ENCODE measurements at places on chromosomes 13 and 19. TPM values are rescaled to one million over a fixed set of nuclear protein-coding genes. Genes with fewer than 3 reads are reported as not detected.

Gene PCSK4
- total RNA-seq: 7.4 TPM

- peaks cover 49% of the 10 kb centered on the region for H3K4me1 ChIP-seq
- no peaks in the 10 kb centered on the region for H3K36me3 ChIP-seq
- H3K4me3 ChIP-seq: peak overlapping the region; percentile 49
- no peak for DNase-seq
- peak overlapping the region; percentile 84 for H3K27ac ChIP-seq
- H3K27me3 ChIP-seq: no peaks in the 10 kb centered on the region
Observed at GRCh38 chr19:16889883-16890460, 1.2 kb downstream of the F2RL3 start.

DNA sequence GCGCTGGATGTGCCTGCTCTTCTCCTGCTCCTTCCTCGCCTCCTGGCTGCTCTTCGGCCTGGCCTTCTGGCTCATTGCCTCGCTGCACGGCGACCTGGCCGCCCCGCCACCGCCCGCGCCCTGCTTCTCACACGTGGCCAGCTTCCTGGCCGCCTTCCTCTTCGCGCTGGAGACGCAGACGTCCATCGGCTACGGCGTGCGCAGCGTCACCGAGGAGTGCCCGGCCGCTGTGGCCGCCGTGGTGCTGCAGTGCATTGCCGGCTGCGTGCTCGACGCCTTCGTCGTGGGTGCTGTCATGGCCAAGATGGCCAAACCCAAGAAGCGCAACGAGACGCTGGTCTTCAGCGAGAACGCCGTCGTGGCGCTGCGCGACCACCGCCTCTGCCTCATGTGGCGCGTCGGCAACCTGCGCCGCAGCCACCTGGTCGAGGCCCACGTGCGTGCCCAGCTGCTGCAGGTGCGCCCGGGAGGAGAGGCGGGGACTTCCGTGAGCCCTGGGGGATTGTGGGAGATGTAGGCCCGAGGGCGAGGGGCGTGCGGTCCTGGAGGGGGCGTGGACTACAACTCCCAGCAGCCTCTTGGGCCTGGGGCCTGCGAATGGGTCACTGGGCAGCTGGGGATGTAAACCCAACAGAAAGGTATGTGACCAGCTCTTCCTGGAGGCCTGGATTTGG is 6.7 kb downstream of the KCNJ14 start:
- H3K27ac ChIP-seq: no peak overlapping the region
- no peak overlapping the region for H3K4me3 ChIP-seq
- H3K27me3 ChIP-seq: no peaks in the 10 kb centered on the region
- no peaks in the 10 kb centered on the region for H3K4me1 ChIP-seq
- peaks cover 4% of the 10 kb centered on the region for H3K36me3 ChIP-seq
- DNase-seq: no peak

DNA sequence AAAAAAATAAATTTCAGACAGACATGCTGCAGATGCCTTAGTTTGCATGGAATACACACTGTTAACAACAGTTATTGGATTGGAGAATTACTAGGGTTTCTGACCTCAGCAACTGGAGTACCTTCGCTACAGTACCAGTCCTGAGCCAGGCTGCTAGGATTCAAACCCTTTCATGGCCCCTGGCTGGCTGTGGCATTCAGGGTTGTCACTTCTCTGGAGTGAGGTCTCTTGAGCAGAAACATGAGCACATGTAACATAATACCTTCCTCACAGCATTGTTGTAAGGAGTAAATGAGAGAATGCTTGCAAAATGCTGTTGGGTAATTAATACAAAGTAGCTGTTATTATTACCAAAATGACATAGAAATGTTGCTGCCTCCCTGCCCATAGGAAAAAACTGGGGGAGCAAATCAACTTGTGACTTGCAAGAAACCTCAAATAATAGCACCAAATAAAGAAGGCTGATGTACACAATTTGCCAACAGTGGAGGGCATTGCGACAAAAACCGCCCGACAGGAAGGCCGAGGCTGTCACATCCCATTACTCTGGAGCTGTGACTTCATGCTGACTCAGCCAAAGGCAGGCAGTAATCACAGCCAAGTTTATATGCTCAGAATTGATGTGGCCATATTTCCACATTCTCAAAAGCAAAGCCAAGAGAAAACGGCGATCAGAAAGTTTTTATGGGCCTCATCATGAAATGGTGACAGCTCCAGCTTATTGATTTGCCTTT is 100.4 kb downstream of the RFC3 start:
- no peaks in the 10 kb centered on the region for H3K27me3 ChIP-seq
- no peaks in the 10 kb centered on the region for H3K36me3 ChIP-seq
- no peak overlapping the region for H3K4me3 ChIP-seq
- H3K4me1 ChIP-seq: no peaks in the 10 kb centered on the region

DNA sequence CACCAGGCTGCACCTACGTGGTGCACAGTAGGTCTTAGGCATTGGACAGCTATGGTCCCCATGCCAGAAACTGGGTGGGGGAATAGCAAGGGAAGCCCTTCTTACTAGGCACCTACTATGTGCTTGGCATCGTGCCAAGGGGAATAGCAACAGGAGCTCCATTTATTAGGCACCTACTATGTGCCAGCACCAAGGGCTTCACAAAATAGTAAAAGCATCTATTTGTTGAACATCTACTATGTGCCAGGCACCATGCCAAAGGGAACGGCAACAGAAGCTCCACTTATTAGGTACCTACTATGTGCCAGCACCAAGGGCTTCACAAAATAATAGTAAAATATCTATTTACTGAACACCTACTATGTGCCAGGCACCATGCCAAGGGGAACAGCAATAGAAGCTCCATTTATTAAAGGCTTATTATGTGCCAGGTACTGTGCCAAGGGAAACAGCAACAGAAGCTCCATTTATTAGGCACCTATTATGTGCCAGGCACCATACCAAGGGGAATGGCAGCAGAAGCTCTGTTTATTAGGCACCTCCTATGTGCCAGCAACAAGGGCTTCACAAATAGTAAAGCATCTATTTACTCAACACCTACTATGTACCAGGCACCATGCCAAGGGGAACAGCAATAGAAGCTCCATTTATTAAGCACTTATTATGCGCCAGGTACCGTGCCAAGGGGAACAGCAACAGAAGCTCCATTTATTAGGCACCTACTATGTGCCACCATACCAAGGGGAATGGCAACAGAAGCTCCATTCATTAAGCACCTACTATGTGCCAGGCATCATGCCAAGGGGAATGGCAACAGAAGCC is 108.5 kb downstream of the PTPRS start:
- no peaks in the 10 kb centered on the region for H3K27me3 ChIP-seq
- H3K4me1 ChIP-seq: no peaks in the 10 kb centered on the region
- H3K27ac ChIP-seq: no peak overlapping the region
- DNase-seq: no peak
- no peak overlapping the region for H3K4me3 ChIP-seq

GRCh38 chr19:7742575-7742974 is 4.8 kb downstream of the CD209 start:
- H3K36me3 ChIP-seq: no peaks in the 10 kb centered on the region
- no peak overlapping the region for H3K4me3 ChIP-seq
- no peak overlapping the region for H3K27ac ChIP-seq
- H3K4me1 ChIP-seq: no peaks in the 10 kb centered on the region
- DNase-seq: no peak
- peaks cover 4% of the 10 kb centered on the region for H3K27me3 ChIP-seq

- peak; percentile 60 for DNase-seq
- peaks cover 74% of the 10 kb centered on the region for H3K4me1 ChIP-seq
- peak within 1 kb of the TSS; percentile 64 for H3K4me3 ChIP-seq
Observed at GRCh38 chr19:8363803-8364771, at the start of gene ANGPTL4. TSS of gene ANGPTL4 (plus strand) at chr19:8364155. CDS start at chr19:8364322, 167 bp downstream.

DNA sequence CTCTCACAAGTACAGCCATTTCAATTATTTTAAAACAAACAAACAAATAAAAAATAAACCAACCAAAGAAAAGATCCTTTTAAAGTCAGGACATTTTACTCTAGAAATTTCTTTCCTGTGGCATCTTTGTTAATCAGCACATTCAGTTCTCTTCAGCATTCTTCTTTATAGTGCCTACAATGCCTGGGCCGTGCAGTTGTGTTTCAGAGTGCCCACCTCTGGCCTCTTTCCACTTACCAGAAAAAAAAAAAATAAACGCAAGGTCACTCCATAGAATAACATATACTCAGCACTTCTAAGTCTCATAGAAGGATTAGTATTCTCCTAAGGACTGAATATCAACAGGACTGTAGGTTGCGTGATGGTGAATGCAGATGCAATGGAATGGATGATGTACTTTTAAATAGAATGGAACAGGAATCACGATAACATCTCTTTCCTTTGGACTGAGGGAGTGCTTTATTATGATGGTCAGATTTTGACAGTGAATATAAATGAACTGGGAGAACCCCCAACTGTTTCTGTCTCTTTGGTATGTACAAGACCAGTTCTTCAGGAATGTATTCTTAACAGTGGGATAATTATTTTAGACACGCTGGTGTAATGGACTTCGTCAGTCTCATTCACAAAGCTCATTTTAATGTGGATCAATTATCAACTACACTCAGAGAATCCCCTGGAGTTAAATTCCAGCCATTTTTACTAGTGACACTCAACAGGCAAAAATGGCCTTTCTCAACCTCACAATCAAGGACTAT is 125.0 kb upstream of the NBEA start:
- H3K27ac ChIP-seq: no peak overlapping the region
- no peaks in the 10 kb centered on the region for H3K27me3 ChIP-seq
- no peak for DNase-seq
- H3K36me3 ChIP-seq: no peaks in the 10 kb centered on the region
- no peak overlapping the region for H3K4me3 ChIP-seq
- no peaks in the 10 kb centered on the region for H3K4me1 ChIP-seq

- no peak for DNase-seq
- peaks cover 36% of the 10 kb centered on the region for H3K36me3 ChIP-seq
- H3K27me3 ChIP-seq: no peaks in the 10 kb centered on the region
- H3K4me3 ChIP-seq: peak overlapping the region; percentile 81
- peaks cover 47% of the 10 kb centered on the region for H3K4me1 ChIP-seq
Observed at GRCh38 chr19:3970313-3970807, 539 bp downstream of the DAPK3 start.

- no peaks in the 10 kb centered on the region for H3K27me3 ChIP-seq
- H3K36me3 ChIP-seq: no peaks in the 10 kb centered on the region
- H3K4me1 ChIP-seq: peaks cover 5% of the 10 kb centered on the region
- no peak for DNase-seq
- no peak overlapping the region for H3K27ac ChIP-seq
Observed at GRCh38 chr13:51970349-51970748, 40.9 kb downstream of the ATP7B start.

DNA sequence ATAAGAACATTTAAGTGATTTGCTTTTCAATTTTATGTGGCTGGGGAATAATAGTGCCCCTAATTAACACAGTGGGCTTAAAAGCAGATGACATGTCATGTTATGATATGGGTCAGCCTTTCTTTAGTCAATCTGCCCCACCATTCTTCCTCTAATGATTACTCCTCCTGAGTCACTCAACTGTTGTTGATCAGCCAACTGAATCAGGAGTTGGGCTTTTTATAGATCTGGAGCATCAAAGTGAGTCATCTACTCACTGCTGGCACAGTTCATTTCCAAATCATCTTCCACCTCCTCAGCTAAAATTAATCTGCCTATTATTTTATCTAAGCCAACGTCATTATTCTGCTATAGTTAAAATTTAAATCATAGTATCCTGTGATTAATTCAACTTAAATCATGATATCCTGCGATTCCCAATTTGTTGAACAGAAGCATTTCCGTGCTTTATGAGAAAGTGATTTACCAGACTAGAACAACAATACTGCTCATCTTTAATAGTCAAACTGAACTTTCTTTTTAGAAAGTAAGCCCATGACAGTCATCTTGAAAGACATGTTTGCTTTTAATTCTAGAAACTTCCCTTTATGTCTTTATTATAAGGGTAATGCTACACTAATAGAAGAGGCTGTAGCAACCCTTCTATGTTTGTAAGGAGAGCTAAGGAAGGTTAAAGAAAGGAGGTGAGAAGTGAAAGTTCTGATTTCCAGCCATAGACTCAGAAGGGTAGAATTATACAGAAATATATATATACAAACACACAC is 551.4 kb downstream of the TBC1D4 start:
- H3K27ac ChIP-seq: no peak overlapping the region
- no peaks in the 10 kb centered on the region for H3K4me1 ChIP-seq
- DNase-seq: no peak
- no peaks in the 10 kb centered on the region for H3K36me3 ChIP-seq
- no peaks in the 10 kb centered on the region for H3K27me3 ChIP-seq

DNA sequence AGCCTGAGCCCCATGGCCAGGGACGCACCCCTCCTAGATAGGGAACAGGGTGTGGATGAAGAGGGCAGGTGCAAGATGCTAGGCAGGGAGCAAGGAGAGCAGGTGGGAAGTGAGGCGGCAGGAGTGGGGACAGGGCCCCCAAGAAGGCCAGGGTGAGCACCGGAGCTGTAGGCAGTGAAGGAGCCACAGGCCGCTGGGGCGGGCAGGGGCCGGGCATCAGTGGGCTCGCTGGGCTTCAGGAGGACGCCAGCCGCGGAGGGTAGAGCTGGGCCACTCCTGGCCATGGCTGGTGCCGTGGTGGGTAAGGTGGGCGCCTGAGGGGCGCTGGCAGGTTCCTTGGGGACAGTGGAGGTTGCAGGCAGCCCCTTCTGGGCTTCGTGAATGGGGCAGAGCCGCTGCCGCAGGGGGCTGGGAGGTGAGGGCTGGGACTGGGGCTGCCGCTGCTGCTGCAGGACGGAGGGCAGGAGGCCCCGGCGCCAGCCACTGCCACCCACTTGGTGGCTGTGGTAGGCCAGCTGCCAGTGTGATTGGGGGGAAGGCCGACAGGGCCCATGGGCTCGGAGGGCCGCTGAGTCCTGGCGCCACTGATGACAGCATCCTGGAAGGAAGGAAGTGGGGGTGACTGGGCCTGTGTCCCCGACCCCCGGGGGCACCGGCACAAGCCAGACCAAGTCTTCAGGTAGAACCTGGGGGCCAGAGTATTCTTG is 2.1 kb downstream of the NKPD1 start:
- DNase-seq: no peak
- no peaks in the 10 kb centered on the region for H3K36me3 ChIP-seq
- H3K27me3 ChIP-seq: peaks cover 75% of the 10 kb centered on the region
- no peak overlapping the region for H3K4me3 ChIP-seq
- no peak overlapping the region for H3K27ac ChIP-seq

DNA sequence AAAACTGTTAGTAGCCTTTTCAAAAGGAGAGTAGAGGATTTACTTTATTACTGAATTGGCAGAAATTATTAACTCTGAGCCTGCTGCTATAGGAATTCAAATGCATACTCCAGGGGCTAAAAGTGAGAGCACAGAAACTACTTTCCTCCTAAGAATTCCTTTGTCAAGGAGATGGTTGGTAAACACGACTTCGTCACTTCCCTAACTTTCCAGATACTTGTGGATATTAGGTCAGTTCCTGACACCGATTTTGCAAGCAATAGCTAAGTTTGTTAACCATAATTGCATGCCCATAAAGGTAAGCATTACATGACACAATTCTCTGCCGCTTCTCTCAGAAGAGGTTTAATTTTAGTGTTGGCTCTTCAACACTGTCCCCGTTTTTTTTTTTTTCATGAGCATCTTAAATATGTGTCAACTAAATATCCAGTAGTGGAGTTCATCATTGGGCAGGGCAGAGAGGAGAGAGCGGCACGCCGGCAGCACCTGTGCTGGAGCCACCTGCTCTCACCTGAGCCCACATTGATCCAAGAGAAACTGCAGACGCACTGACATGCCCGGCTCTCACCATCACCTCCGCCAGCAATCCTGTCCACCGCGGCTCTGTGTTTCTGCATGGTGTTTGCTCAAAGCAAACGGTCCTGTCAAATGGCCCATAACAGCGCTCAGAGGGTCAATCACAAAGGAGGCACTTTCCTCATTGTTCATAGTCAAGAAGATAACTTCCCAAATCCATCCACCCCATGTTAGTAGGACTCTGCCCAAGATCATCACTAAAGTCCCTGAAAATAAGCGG is 2.6 kb downstream of the MED26 start:
- peaks cover 24% of the 10 kb centered on the region for H3K36me3 ChIP-seq
- H3K27me3 ChIP-seq: no peaks in the 10 kb centered on the region
- no peak for DNase-seq
- peak overlapping the region; percentile 66 for H3K27ac ChIP-seq
- peaks cover 75% of the 10 kb centered on the region for H3K4me1 ChIP-seq
- no peak overlapping the region for H3K4me3 ChIP-seq
